Sigmoid colon (tissue), 7 donors: ENCODE measurements at places on chromosomes 4 and X. TPM values are rescaled to one million over a fixed set of nuclear protein-coding genes. Genes with fewer than 3 reads are reported as not detected.

DNA sequence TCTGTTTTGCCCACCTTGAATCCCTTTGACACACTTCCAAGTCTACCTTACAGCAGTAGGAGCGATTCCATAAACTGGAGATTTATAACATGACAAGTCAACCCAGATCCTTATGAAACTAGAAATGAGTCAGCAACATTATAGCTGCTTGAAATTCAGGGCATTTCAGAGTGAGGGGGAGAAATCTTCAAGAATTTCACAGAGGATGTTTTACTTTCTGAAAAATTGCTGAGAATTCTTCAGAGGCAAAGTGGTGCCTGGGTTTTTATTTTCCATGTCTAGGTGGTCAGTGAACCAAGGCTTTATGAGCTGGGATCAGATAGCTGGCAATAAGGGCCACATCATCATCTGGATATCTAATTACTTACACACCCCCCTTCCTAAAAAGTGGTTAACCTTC, 119.8 kb downstream of the PPARGC1A start:
- DNase-seq = no peak
- H3K27me3 ChIP-seq = no peaks in the 10 kb centered on the region
- no peak overlapping the region for H3K27ac ChIP-seq
- no peak overlapping the region for H3K4me3 ChIP-seq

DNA sequence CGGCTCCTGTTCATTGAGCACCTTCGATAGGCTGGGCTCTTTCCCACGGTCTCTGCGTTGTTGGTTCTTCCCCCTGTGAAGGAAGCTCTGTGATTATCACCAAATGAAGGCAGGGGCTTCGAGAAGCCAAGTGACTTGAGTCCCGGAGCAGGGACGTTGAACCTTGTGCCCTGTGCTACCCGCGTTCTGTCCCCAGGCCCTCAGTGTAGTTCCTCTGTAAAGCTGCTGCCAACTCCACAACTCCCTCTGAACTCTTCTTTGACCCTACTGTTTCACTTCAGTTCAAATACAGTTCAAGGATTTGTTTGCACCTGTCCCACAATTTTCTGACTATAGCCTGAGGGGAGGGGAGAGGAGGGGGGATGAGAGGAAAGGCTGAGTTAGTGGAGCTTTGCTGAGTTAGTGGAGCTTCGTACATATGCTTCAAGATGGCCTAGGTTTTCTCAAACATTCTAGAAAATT, 635 bp upstream of the PHF8 start:
- no peaks in the 10 kb centered on the region for H3K27me3 ChIP-seq
- peak overlapping the region; percentile 70 for H3K4me3 ChIP-seq
- no peaks in the 10 kb centered on the region for H3K36me3 ChIP-seq

- H3K4me1 ChIP-seq = no peaks in the 10 kb centered on the region
- H3K36me3 ChIP-seq = no peaks in the 10 kb centered on the region
- no peak overlapping the region for H3K4me3 ChIP-seq
Observed at GRCh38 chrX:13387666-13388494, 68.0 kb upstream of the ATXN3L start.

DNA sequence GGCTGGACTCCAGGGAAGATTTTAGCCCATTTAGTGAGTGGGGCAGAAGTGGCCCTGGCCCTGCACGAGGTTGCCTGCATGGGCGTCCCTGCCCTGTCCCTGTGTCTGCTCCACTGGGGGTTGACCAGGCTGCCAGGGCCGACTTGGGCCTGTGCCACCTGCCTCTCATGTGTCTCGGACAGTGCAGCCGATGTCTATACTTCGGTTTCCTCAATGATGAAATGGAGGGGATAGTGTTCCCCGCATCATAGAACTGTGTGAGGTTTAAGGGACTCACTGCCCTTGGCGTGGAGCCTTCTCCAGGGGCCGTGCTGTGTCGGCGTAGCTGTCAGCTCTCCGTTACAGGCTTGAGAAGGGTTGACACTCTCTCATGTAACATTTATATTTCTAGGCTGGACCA, 27.0 kb upstream of the MSANTD1 start:
- H3K4me3 ChIP-seq = no peak overlapping the region
- no peak for DNase-seq
- no peaks in the 10 kb centered on the region for H3K27me3 ChIP-seq

DNA sequence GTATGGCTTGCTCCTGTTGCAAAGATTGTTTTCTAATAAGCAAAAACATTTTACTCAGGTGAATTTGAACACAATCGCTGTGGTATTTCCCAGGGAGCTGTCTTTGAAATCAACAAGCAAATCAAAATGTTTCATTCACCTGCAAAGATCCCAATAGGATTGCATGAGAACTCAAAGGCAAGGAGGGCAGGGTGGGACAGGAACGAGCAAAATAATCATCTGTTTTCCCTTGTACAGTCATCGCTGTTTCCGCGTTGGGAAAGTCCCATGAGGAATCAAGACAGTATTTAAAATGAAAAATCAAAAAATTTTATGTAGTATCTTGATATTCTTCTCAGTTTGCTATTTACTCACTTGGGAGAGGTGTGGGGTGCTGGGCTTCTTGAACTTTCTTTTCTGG, 198.8 kb downstream of the STIM2 start:
- H3K4me1 ChIP-seq = no peaks in the 10 kb centered on the region
- DNase-seq = no peak
- H3K27me3 ChIP-seq = no peaks in the 10 kb centered on the region

DNA sequence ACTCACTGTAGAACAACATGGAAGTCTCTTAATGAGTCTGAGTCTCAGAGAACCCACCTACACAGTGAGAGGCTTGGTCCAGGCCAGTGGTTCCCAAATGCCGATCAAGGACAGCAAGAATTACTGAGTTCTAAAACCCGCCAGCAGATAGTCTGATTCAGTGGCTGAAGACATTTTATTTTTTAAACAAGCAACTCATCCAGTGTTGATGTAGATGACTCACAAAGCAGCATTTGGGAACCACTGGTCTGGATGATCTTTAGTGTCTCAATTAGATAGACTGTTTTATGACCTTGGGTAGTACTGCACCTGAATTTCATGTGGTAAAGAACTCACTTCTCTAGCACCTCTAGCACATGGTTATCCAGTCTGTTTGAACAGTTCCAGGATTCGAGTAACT, 193.6 kb downstream of the FBXW7 start:
- H3K27ac ChIP-seq = no peak overlapping the region
- no peaks in the 10 kb centered on the region for H3K27me3 ChIP-seq
- H3K36me3 ChIP-seq = peaks cover 11% of the 10 kb centered on the region
- H3K4me3 ChIP-seq = no peak overlapping the region
- no peak for DNase-seq

- DNase-seq = no peak
- H3K4me1 ChIP-seq = no peaks in the 10 kb centered on the region
- H3K4me3 ChIP-seq = no peak overlapping the region
- H3K27ac ChIP-seq = no peak overlapping the region
- H3K36me3 ChIP-seq = no peaks in the 10 kb centered on the region
- no peaks in the 10 kb centered on the region for H3K27me3 ChIP-seq
Observed at GRCh38 chr4:184688447-184688846, 38.9 kb downstream of the PRIMPOL start.

DNA sequence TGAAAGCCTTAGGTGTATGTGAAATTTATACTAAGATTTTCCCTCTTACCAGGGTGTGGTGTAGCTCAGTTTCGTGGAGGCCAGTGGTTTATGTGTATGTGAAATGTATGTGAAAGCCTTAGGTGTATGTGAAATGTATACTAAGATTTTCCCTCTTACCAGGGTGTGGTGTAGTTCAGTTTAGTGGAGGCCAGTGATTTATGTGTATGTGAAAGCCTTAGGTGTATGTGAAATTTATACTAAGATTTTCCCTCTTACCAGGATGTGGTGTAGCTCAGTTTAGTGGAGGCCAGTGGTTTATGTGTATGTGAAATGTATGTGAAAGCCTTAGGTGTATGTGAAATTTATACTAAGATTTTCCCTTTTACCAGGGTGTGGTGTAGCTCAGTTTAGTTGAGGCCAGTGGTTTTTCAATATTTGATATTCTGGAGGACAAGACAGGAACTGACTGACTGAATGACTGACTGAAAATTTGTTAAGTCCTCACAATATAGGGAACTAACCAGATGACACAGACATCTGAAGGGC, 143.7 kb downstream of the NEXMIF start:
- no peak for DNase-seq
- no peak overlapping the region for H3K4me3 ChIP-seq
- H3K36me3 ChIP-seq = no peaks in the 10 kb centered on the region
- no peaks in the 10 kb centered on the region for H3K27me3 ChIP-seq
- no peaks in the 10 kb centered on the region for H3K4me1 ChIP-seq

DNA sequence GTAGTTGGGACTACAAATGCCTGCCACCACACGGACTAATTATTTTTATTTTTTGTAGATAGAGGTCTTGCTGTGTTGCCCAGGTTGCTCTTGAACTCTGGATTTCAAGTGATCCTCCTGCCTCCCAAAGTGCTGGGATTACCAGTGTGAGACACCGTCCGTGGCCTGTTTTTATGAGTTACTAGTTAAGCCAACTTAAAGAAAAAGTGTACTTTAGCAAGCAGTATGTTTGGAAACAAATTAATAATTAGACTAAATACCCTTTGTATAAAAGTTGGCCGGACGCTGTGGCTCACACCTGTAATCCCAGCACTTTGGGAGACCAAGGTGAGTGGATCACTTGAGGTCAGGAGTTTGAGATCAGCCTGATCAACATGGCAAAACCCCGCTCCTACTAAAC, 14.2 kb upstream of the PTPN13 start:
- H3K36me3 ChIP-seq = no peaks in the 10 kb centered on the region
- no peak overlapping the region for H3K4me3 ChIP-seq
- H3K27ac ChIP-seq = no peak overlapping the region
- DNase-seq = no peak
- H3K4me1 ChIP-seq = no peaks in the 10 kb centered on the region

GRCh38 chrX:113929004-113929403, 654.9 kb upstream of the HTR2C start:
- H3K27me3 ChIP-seq = no peaks in the 10 kb centered on the region
- H3K4me3 ChIP-seq = no peak overlapping the region
- DNase-seq = no peak
- no peaks in the 10 kb centered on the region for H3K4me1 ChIP-seq
- H3K27ac ChIP-seq = no peak overlapping the region

DNA sequence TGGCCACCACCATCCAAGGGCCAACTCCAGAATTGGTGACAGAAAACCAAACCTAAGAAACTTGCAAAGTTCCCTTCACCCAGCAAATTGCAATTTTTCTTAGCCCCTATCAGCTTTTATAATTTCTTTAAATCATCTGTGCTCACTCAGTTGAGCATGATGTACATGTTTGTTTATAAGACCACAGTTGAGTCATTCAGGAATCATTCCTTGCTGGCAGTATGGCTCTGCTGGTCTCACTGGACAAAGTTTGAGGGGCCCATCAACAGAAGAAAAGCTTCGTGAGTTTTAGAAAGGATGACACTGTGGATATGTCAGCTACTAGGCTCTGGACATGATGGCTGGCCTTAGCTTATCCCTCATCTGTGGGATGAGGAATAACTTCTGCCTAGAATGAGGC, 4.0 kb downstream of the TRPC5 start:
- H3K27me3 ChIP-seq = peaks cover 4% of the 10 kb centered on the region
- no peak overlapping the region for H3K4me3 ChIP-seq
- no peak overlapping the region for H3K27ac ChIP-seq
- H3K4me1 ChIP-seq = no peaks in the 10 kb centered on the region

- no peak for DNase-seq
- H3K4me3 ChIP-seq = no peak overlapping the region
- H3K27ac ChIP-seq = no peak overlapping the region
- no peaks in the 10 kb centered on the region for H3K4me1 ChIP-seq
- no peaks in the 10 kb centered on the region for H3K27me3 ChIP-seq
- H3K36me3 ChIP-seq = no peaks in the 10 kb centered on the region
Observed at GRCh38 chr4:119080721-119081541, 54.7 kb upstream of the MYOZ2 start.

DNA sequence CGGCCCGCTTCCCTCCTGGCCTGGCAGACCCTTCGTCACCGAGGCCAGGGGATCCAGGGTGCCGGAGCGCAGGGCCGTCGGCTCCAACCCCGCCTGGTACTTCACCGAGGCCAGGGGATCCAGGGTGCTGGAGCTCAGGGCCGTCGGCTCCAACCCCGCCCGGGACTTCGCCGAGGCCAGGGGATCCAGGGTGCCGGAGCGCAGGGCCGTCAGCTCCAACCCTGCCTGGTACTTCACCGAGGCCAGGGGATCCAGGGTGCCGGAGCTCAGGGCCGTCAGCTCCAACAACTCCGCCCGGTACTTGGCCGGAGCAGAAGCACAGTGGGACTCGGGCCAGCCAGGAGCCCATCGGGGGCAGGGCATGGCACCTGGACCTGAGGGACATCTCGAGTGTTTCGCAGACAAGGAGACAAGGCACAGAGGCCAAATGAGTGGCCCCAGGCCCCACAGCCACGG, 85.1 kb downstream of the FAM53A start:
- H3K4me3 ChIP-seq = no peak overlapping the region
- peaks cover 1% of the 10 kb centered on the region for H3K27me3 ChIP-seq
- peak; percentile 41 for DNase-seq
- H3K27ac ChIP-seq = no peak overlapping the region

- no peaks in the 10 kb centered on the region for H3K36me3 ChIP-seq
- H3K27ac ChIP-seq = no peak overlapping the region
- DNase-seq = no peak
- no peak overlapping the region for H3K4me3 ChIP-seq
- H3K27me3 ChIP-seq = no peaks in the 10 kb centered on the region
- no peaks in the 10 kb centered on the region for H3K4me1 ChIP-seq
Observed at GRCh38 chrX:115960440-115961084, 210.0 kb upstream of the AGTR2 start.

- H3K27ac ChIP-seq = no peak overlapping the region
- no peaks in the 10 kb centered on the region for H3K36me3 ChIP-seq
- H3K27me3 ChIP-seq = no peaks in the 10 kb centered on the region
- no peak overlapping the region for H3K4me3 ChIP-seq
Observed at GRCh38 chr4:65893957-65894755, 223.9 kb upstream of the EPHA5 start.

DNA sequence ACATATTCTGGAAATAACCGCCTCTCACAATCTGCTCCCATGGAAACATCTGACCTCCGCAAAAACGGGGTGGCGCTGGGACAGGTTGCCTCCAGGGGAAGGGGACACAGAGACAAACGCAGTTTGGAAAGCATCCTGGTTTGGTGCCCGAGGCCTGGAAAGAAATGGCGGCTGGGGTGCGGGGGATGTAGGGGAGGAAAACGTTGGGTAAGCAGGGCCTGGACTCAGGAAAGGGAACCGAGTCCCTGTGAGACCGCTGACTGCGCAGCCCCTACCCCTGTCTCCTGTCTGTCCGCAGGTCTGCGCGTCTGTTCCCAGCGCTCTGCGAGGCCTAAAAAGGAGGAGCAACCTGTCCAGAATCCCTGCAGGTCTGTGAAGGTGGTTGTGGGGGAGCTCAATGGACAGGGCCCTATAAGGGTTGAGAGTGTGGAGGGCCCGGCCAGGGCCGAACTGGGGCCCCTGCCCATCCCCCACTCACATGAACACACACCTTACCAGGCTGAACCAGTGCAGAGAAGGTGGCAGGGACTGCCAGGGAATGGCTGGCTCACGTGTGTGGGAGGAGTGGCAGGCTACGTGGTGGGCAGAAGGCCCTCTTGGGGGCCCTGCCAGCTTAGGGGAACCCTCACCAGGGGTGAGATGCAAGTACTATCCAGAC, 672 bp downstream of the TCEAL3 start:
- peak overlapping the region; percentile 71 for H3K4me3 ChIP-seq
- peak overlapping the region; percentile 90 for H3K27ac ChIP-seq
- no peaks in the 10 kb centered on the region for H3K36me3 ChIP-seq
- H3K27me3 ChIP-seq = no peaks in the 10 kb centered on the region

The BMP3 gene
- 45.9 TPM for total RNA-seq

The TRO gene
- 5.8 TPM for total RNA-seq

The TEC gene
- total RNA-seq = 1.1 TPM

The CNKSR2 gene
- 3.3 TPM for total RNA-seq

The PCDH10 gene
- 1.9 TPM for total RNA-seq

The PTCHD1 gene
- total RNA-seq = 19.6 TPM

The ANK2 gene
- total RNA-seq = 69.8 TPM

The MAGEA2B gene
- total RNA-seq = not detected

The TCEAL5 gene
- total RNA-seq = not detected
